ENCODE measurements at places on chromosomes 11 and 22.

DNA sequence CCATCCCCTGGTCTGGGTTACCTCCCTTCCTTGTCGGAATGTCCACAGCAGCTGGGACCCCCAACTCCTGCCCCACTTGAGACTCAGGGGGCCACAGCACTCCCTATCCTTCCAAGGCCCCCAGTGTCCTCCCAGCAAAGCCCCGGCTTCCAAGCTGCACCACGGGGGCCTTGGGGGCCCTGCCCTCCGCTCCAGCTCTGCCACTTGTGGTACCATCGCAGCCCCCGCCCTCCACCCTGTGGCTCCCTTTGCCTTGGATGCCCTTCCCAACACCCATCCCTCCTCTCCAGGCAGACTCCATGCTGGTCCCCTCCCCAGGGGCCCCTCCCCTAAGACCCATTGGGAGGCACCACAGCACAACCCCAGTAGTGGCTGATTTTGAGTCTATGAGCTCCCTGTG is 17.3 kb downstream of the TMEM258 start:
- no peak for DNase-seq

- DNase-seq, result no peak
These were observed 48.5 kb downstream of the OR4D9 start for GRCh38 chr11:59559886-59560285.

- no peak for DNase-seq
These were observed 9.8 kb downstream of the MCAT start for GRCh38 chr22:43133401-43133800.

DNA sequence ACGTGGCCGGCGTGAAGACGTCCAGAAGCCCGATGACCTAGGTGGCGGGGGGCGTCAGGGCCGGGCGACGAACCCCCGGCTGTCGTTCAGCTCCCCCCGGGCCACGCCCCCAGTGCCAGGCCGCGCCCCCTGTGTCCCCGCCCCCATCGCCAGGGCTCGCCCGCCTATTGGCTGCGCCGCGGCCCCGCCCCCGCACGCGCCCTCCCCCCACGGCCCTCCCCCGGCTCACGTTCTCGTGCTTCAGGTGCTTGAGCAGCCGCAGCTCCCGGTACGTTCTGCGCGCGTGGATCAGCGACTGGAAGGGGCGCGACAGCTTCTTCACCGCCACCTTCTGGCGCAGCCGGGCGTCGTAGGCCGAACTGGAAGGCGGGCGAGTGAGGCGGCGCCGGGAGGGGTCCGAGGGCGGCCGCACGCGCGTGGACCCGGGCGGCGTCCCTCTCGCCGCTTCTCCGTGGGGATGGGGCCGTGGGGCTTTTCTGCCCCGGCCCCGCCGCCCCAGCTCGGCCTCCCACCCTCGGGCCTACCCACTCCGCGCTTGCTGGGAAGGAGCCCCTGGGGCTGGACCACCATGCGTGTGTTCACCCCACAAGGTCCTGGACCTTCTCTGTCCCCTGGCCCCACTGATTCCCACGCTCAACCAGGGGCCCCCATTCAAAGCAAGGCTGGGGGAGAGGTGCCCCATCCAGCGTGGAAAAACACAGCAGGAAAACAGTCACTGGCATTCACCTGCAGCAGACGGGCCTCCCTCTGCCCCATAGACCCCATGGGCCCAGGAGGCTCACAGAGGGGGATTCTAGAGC is 2.4 kb downstream of the MAPK11 start:
- no peak for DNase-seq

GRCh38 chr11:112975493-112975892 is 14.3 kb downstream of the NCAM1 start:
- no peak for DNase-seq

- DNase-seq, result no peak
These were observed 24.7 kb upstream of the PANX2 start for GRCh38 chr22:50145721-50146438.

GRCh38 chr22:50620593-50621355 is 7.2 kb downstream of the ARSA start:
- DNase-seq, result peak; percentile 52

GRCh38 chr11:62012832-62013461 is 45.5 kb upstream of the FTH1 start:
- DNase-seq, result no peak

DNA sequence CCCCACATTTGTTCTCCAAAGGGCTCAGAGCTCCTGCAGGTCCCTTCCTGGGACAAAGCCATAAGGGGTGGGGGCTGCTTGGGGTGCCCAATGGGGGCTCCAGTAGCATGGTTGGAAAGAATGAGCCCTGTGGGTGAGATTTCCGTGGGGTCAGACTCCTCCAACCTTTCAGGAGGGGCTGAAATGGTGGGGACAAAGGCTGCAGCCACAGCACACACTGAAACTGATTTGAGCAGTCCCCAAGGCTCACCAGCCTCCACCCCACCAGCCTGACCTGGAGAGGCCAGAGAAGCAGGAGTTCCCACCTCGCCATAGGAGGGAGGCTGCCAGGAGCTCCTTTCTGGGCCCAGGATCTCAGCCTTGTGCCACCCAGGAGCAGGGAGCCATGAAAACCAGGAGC is 69.2 kb downstream of the MN1 start:
- no peak for DNase-seq

DNA sequence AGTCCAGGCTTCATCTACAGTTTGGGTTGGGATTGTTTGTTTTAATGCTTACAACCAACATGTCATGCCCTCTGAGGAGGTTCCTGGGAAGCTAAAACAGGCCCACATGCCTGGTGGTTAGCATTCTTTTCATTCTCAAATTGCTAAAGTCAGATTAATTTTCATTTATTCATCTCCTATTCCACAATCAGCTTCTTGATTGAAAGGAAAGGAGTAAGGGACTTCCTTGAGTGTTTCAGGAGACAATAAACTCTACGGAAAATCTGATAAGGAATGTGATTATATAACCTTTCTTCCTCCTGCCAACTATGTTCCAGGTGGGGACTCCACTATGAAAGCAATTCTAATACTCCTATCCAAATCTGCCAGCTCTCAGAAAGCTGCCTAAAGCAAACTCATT is 30.8 kb downstream of the MRTFA start:
- DNase-seq, result no peak

DNA sequence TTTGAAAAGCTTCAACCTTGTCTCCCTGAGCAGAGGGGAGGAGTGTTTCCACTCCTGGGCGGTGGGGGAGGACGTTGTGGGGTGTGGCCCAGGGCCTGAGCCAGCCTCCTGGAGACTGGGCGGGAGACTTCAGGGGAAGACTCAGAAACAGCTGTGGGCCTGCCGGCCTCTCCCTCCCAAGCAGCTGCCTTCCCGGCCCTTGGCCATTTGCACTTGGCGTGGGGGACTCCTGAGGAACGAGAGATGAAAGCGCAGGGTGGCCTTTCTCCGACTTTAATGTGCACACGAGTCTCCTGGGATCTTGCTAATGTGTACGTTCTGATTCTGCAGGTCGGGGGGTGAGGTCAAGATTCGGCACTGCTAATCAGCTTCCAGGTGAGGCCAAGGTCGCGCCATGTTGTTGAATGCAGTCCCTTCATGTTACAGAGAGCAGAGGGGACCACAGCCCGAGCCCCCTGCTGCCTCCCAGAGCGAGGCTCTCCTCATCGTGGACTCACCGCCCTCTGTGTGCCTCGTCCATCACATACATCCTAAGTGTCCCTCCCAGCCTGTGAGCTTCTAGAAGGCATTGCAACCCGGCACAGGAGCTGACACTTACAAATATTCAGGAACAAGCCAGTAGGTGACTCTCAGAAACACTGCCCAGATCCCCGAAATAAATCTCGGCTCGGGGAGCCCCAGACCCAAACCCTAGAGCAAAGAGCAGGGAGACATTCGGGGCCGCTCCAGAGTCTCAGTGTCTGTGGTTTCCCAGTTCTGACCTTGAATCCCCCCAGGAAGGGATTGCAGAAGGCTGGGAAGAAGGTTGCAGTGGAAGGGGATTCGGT is 7.7 kb downstream of the LIF start:
- DNase-seq, result no peak

DNA sequence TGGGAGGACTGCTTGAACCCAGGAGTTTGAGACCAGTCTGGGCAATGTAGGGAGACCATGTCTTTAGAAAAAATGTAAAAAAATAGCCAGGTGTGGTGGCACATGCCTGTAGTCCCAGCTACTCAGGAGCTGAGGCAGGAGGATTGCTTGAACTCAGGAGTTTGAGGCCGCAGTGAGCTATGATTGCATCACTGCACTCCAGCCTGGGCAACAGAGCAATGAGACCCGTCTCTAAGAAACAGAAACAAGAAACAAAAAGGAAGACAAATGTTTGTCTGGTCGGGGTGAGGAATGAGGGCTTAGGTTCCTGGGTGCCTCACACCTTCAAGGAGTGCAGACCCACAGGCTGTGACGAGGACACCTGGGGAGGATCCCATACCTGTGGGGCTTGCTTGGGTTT is 191.9 kb downstream of the CEP164 start:
- DNase-seq, result no peak

GRCh38 chr11:6321961-6322362 is 1.7 kb upstream of the CAVIN3 start:
- peak; percentile 2 for DNase-seq

- peak; percentile 78 for DNase-seq
These were observed 5.1 kb upstream of the MYRF start for GRCh38 chr11:61747192-61747966.

- no peak for DNase-seq
These were observed 52.8 kb downstream of the MN1 start for GRCh38 chr22:27748751-27749191.

DNA sequence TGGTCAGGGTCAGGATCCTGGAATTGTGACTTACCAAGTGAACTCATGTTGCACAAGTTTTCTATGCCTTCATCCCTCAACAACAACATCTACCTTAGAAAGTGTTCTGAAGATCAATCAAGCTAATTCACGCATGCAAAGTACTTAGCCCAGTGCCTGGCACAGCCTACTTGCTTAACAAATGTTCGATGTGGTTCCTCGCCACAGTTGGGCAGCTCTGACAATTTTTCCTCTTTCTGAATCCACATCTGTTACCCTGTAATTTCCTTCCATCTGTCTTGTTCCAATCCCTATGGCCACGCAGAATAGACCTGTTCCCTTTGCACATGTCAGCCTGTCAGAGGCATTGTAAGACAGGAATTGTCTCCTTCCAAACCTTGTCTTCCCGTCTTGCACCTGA is 1415.2 kb downstream of the TBC1D22A start:
- no peak for DNase-seq

DNA sequence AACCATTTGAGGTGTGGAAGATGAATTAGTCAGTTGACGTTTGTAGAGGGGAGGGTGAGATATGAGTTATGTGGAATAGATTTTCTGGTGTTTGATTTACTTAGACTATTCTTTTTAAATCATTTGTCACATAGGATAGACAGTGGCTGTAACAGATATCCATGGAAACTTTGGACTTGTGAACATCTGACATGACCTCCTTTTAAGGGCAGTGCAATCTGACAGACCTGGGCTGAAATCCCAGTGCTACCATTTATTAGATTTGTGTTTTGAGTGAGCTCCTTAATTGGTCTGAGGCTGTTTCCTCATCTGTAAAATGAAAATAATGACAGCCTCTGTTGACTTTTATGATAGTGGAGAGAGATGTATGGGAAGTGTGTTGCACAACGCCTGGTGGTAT is 159.9 kb downstream of the TEAD1 start:
- no peak for DNase-seq

- no peak for DNase-seq
These were observed at the start of gene PDGFB for GRCh38 chr22:39244496-39245129. Gene PDGFB (minus strand): TSS chr22:39244982. CDS start chr22:39243963, 1,019 bp downstream.

DNA sequence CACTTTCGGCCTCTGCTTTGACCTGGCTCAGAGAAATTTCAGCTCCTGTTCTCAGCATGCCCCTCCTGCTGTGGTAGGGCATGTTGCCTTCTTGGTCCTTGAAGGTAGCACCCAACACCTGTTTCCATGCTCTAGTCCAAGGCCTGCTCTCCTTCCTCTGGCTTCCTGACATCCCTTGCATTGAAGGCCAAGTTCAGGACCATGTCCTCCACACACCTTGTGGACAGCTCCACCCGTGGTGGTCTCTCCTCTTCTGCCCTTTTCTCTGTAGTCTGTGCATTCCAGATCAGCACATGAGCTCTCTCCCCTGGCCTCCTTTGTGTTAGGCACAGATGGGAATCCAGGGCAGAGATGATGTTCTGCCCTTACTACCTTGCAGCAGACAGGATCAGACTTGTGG is 225.3 kb downstream of the ADAMTS15 start:
- DNase-seq, result no peak

GRCh38 chr11:64036087-64037026 is 626 bp downstream of the FLRT1 start:
- DNase-seq, result no peak

DNA sequence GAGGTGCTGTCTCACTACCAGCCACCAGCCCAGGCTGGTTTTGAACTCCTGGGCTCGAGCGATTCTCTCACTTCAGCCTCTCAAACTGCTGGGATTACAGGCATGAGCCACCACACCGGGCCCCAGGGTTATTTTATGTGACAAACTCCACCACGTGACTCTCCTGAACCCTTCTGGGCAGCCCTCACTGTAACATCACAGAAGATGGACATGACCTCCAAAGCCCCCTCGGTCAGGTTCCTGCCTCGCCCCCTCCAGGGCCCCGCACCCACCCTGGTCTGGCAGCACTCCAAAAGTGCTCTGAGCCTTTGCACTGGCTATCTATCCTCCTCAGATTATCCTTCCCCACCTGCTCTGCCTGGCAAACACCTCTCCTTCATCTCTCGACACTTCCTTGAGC is 43.3 kb downstream of the RIBC2 start:
- DNase-seq, result no peak

DNA sequence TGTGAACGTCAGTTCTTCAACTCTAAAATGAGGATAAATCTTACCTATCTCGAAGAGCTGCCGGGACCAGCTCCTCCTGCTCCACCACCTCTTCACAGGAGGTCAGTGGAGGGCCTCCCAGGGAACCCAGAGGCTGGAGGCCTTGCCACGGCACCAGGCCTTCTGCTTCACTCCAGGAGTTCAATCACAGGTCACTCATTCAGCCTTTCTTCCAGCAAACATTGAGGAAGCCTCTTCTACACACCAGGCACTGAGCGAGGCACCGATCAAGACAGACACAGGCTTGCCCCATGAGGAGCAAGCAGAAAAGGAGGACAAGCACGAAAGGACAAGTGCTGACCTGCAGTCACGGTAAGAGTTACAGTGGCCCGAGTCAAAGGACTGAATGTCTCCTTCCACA is 64.8 kb upstream of the WNT11 start:
- DNase-seq, result no peak

- DNase-seq, result no peak
These were observed 18.9 kb upstream of the CARD18 start for GRCh38 chr11:105158436-105158835.

- no peak for DNase-seq
These were observed 1401.0 kb downstream of the BRD1 start for GRCh38 chr22:48426466-48427380.

- DNase-seq, result no peak
These were observed 737 bp downstream of the BCL2L13 start for GRCh38 chr22:17639247-17639741.

Data from hippocampal formation (tissue), 2 donors.